ENCODE measurements at places on chromosomes 13 and 19.

GRCh38 chr19:46350758-46351159 lies 3.9 kb downstream of the PPP5C start:
- no peak for DNase-seq

GRCh38 chr13:39823063-39823713 lies 167.7 kb downstream of the COG6 start:
- no peak for DNase-seq

DNA sequence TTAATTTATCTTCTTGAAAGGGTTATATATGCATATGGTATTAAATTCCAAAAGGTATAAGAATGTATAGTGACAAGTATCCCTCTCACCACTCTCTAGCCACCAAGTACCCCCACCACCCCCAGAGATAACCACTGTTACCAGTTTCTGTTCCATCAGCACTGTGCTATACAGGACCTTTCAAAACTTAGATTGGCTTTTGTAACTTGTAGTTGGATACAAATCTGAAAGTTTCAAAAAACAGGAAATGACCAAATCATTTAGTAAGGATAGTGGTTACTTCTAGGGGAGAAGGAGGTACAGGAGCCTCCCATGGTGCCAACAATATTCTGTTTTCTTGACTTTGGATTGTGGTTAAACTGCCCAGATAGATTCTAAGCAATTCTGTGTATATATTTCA lies 56.7 kb downstream of the AKAP11 start:
- DNase-seq, result no peak

DNA sequence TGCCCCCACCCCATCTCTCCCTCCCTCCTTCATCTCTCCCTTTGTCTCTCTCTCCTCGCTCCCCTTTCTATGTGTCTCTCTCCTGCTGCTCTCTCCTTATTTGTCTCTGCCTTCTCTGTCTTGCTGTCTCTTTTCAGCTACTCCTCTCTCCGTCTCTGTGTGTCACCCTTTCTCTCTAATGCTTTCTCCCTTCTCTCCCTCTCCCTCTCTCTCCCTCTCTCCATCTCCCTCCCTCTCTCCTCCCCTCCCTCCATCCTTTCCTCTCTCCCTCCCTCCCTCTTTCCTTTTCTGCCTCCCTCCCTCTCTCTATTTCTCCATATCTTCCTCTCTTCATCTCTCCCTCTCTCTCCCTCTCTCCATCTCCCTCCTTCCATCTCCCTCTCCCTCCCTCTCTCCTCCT lies 682 bp downstream of the ATP4A start:
- DNase-seq, result no peak

DNA sequence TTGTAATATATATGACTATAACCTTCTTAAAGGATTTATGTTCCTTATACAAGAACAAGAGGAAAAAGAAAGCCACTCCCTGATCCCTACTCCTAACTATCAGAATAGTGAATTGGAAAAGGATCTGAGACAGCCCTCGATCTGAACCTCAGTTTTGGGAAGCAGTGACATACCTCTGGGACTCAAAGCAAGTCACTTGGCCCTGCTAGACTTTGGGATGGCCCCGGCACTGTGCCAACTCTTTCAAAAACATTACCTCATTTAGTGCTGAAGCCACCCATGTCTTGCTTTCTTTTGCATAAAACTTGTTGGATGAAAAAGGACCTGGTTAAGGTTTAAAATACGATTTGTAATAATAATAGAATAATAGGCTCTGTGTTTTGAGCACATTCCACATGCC lies 447.3 kb downstream of the FGF9 start:
- DNase-seq, result no peak

GRCh38 chr13:44374348-44374712 lies 706 bp downstream of the SERP2 start:
- no peak for DNase-seq

GRCh38 chr13:29598321-29598720 lies 2.8 kb upstream of the SLC7A1 start:
- no peak for DNase-seq

- DNase-seq, result peak; percentile 56
Measured at GRCh38 chr19:5960005-5961001, 17.6 kb downstream of the RANBP3 start.

DNA sequence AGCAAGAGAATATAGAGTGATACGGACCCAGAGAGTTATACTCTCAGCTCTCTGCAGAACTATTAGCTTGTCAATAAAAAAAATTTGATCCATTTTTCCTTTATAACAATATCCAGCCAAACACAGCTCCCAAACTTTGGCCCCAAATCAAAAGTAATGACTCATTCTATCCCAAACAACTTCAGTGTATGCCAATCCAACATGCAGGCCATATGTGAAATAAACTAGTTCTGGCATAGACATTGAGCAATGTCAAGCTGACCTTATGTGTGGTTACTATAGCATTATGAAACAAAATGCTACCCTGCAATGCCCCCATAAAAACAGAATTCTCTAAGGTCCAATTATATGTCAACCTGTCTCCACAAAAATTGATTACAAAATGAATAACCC lies 209.5 kb downstream of the DNAJC15 start:
- no peak for DNase-seq

DNA sequence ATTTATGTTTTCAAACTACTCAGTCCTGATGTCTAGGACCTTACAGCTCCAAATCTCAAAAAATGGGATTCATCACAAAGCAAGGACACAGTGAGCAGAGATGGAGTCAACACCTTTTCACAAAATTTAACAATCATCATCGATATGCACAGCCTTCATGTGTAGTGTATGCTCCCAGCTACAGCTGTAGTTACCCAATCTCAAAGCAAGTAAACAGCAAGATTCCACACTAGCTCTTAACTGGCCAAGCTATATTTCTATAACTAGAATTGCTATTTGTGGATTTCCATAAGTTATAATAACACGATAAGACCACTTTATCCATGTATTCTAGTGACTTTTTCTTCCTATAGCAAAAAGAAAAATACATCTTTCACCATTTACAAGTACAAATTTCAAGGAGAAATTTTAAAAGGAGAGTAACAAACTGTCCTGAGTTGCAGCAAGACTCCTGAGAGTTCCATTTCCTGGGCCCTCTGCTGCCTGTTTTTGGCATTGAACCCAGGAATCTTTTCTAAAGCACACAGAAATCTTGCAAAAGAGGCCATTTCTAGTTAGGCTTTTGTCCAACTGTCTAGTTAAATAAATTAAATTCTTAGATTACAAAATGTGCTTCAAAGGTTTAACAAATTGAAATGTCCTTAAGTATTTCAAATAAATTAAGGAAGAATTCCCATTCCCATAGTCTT lies 460.6 kb downstream of the FGF14 start:
- DNase-seq, result peak; percentile 22

DNA sequence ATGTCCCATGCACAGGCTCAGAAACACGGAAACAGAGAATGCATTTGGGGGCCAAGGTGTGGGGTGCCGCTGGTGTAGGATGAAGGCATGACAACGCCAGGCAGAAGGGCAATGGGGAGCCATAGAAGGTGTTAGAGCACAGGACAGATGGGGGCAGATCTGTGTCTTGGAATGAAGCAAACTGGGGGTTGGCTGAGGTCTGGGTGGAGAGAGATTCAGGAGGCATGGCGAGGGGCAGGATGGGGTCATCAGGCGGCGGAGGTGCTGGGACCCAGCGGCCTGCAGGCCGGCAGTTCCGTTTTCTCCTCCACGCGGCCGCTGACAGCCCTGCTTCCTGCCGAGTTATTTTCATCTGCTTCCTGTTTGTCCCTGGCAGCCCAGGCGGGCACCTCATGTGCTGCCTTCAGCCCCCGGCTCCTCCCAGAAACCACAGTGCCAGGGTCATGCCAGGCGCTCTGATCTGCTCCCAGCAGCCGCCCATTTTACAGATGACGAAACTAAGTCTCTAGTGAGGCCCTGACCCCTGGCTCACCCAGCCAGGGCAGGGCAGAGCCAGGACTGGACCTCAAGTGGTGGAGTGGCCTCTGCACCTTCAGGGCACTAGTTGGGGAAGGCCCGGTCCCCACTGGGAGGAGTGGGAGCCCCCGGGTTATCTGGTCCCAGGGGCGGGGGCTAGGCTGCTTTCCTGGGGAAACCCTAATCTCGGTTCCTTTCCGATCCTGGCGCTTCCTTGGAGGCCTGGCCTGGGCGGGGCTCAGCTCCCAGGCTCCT lies 2.2 kb downstream of the ARHGAP45 start:
- DNase-seq, result no peak

GRCh38 chr19:18850471-18851375 lies 19.0 kb downstream of the UPF1 start:
- no peak for DNase-seq

GRCh38 chr19:55418185-55418584 lies 10.6 kb upstream of the UBE2S start:
- no peak for DNase-seq

DNA sequence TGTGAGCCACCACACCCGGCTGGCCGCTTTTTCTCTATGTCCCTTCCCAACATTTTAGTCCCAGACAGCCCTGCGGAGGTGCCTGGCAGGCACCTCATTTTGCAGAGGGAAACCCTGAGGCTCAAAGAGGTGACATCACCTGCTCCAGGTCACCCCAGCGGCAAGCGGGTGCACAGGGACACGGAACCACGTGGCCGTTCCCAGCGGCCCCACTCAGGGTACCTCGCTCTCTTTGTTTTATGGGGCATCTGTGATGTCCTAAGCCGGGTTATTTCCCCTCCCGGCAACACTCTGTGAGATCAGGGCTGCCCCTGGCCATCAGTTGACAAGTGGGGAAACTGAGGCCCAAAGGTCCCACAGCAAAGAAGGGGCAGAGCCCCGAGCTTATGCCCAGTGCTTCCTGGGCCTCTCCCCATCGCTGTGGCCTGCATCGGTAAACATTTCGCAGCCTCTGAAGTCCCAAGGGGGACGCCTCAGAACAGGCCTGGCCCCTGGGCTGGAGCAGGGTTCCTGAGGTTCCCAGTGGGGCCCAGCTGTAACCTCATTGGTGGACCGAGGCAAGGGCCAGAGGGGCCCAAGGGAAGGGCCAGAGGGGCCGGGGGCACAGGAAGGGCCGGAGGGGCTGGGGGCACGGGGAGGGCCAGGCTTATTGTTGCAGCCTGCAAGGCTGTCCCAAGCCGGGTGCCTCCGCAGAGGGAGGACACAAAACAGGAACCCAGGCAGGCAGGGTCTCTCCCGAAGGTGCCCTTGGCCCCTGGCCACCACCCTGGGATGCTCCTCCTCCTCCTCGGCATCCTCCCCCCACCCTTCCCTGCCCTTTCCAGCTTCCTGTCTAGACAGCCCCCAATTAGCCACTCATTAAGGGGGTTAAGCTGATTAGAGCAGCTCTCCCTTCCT lies 39.0 kb downstream of the SMIM24 start:
- DNase-seq, result no peak

- no peak for DNase-seq
Measured at GRCh38 chr13:95420501-95420900, 119.2 kb upstream of the ABCC4 start.

GRCh38 chr13:20294497-20294896 lies 62.4 kb upstream of the GJB6 start:
- DNase-seq, result no peak

GRCh38 chr19:55703790-55704215 lies 28.8 kb downstream of the EPN1 start:
- no peak for DNase-seq

DNA sequence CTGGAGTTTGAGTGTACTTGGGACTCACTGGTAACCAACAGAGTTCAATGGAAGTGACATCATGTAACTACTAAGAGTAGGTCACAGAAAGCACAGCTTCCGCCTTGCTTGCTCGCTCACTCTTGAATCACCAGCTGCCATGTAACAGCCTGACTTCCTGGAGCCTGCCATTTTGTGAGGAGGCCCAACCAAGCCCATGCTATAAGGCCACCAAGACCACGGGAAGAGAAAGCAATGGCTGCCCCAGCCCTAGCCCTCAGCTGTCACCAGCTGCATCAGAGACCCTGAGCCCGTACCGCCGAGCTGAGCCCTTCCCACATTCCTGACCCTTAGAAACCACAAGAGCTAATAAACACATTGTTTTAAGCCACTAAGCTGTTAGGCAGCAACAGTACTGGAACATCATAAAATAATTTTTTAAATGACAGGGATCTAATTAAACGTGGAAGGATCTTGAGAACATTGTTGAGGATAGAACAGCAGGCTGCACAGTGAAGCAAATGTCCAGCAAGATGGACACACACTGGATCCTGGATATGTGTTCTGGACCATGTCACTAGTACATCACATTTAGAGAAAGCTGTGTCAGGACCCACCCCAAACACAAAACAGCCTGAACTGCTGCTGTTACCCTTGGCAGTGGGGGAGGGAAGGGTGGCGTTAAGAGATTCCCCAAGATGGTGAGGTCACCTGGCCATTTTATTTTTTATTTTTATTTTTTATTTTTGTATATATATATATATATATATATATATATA lies 21.7 kb upstream of the LDLR start:
- DNase-seq, result no peak

DNA sequence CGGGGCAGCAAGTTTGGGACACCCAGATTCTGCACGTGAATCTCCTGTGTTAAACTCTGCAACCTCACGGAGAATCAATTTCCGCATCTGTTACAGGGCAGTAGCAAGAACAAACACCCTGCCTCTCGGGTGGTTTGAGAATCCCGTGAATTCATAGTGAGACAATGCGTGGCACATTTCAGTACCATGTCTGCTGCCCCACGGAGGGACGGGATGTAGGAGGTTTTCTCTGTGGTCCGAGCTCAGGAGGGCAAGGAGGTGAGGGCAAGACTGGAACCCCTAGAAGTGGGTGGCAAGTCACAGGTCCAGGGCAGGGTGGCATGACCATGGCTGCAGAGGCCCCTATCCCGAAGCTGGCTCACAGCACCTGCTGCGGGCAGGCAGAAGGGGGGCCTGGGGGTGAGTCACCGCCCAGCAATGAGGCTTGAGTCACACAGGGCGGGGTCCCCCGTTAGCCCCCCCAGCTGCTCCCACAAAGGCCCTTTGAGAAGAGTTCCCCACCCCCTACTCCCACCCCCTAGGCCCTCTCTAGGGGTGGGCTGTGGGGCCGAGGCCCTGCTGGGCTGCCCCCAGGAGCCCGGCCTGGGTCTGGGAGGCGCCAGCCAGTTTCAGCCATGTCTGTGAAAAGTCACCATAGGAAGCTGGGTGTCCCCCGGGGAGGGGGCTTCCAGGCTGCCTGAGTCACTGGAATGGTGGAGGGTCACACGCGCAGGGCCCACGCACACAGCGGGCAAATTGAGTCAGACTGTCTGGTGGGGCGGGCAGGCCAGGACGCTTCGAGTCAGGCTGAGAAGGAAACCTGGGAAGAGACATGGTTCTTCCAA lies 25.8 kb upstream of the NANOS3 start:
- no peak for DNase-seq

DNA sequence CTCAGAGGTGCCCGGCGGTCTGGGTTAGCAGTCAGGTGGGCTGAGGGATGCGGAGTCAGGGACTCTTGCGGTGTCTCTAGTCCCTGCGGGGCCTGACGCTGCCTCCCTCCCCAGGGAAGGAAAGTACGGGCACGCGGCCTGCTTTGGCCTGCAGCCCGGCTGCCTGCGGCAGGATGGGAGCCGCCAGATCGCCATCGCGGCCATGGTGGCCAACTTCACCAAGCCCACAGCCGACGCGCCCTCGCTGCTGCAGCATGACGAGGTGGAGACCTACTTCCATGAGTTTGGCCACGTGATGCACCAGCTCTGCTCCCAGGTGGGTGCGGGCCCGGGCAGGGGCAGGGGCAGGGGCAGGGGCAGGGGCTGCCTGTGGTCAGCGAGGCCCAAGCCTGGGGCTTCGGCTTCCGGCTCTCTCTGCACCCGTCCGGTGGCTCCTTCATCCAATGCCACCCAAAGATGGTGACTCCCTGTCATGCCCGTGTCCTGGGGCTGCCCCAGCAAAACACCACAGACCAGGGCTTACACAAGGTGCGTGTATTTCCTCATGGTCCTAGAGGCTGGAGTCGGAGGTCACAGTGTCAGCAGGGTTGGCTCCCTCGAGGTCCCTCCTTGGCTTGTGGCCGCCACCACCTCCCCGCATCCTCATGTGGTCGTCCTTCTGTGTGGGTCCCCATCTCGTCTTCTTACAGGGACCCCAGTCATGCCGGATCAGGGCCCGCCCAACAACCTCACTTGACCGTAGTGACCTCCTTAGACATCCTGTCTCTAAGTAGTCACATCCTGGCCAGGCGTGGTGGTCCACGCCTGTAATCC lies 11.3 kb upstream of the ZNF554 start:
- DNase-seq, result no peak

All from SHP77 treated with DMSO at 0.1 percent for 48 hours (cell line).